Endodermal cell (in vitro differentiated cells): ENCODE measurements at places on chromosomes 6 and 20. TPM values are rescaled to one million over a fixed set of nuclear protein-coding genes. Genes with fewer than 3 reads are reported as not detected.

GRCh38 chr6:147700436-147701209 is 192.1 kb downstream of the SAMD5 start:
- no peaks in the 10 kb centered on the region for H3K4me1 ChIP-seq
- no peaks in the 10 kb centered on the region for H3K27me3 ChIP-seq
- no peak for DNase-seq
- no peak overlapping the region for H3K4me3 ChIP-seq
- H3K27ac ChIP-seq, result no peak overlapping the region
- H3K36me3 ChIP-seq, result no peaks in the 10 kb centered on the region

- H3K4me3 ChIP-seq, result no peak overlapping the region
- H3K4me1 ChIP-seq, result no peaks in the 10 kb centered on the region
- no peak overlapping the region for H3K27ac ChIP-seq
These were observed 95.1 kb upstream of the MPC1 start for GRCh38 chr6:166477647-166478365.

DNA sequence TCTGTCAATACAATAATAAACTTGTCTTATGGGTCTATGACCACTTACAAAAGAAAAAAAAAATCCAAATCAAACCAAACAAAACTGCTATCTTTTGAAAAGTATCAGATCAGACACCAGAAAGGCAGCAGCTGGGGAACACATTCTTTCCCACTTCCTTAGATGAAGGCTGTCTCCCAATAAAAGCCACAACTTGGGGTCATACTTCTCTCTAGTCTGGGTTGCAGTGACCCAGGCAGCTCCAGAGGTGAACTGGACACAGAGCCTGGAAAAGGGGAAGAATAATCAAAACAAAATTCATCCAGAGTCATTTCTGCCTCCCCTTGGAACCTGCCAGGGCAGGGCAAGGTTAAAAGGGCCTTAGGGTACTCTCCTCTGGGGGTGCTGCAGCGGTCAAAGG is 19.1 kb downstream of the ATXN1 start:
- H3K36me3 ChIP-seq, result no peaks in the 10 kb centered on the region
- H3K27me3 ChIP-seq, result no peaks in the 10 kb centered on the region
- peaks cover 2% of the 10 kb centered on the region for H3K4me1 ChIP-seq
- no peak for DNase-seq
- no peak overlapping the region for H3K27ac ChIP-seq

DNA sequence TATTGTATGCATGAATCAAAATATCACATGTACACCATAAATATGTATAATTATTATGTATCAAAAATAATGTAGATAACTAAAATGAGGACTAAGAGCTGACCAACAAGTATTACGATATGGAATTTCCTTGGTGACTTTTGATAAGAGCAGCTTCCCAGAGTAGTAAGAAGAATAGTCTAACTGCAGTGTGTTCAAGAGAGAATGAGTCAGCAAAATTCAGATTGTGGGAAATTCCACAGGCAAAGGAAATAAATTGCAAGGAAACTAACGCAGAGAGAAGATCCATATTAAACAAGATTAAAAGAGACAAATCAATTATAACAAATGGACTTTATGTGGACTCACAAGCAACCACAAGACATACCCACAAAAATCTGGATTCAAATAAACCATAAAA is 26.4 kb downstream of the FRK start:
- peaks cover 11% of the 10 kb centered on the region for H3K4me1 ChIP-seq
- no peaks in the 10 kb centered on the region for H3K27me3 ChIP-seq
- no peak overlapping the region for H3K4me3 ChIP-seq
- no peaks in the 10 kb centered on the region for H3K36me3 ChIP-seq
- no peak for DNase-seq

The LY6G6F gene
- total RNA-seq, result not detected in 3 replicates

The SLC17A3 gene
- total RNA-seq, result not detected in 2 replicates

The THBS2 gene
- total RNA-seq, result 0.99 and 1.1 TPM in 2 replicates

The POU5F1 gene
- total RNA-seq, result 106 to 117 TPM (median 116 TPM) in 3 replicates

The PNLDC1 gene
- not detected in 2 replicates for total RNA-seq

The ACSS1 gene
- 0.22 and 0.23 TPM in 2 replicates for total RNA-seq
